SJSA1 (cell line): ENCODE measurements at places on chromosomes 12 and 14.

DNA sequence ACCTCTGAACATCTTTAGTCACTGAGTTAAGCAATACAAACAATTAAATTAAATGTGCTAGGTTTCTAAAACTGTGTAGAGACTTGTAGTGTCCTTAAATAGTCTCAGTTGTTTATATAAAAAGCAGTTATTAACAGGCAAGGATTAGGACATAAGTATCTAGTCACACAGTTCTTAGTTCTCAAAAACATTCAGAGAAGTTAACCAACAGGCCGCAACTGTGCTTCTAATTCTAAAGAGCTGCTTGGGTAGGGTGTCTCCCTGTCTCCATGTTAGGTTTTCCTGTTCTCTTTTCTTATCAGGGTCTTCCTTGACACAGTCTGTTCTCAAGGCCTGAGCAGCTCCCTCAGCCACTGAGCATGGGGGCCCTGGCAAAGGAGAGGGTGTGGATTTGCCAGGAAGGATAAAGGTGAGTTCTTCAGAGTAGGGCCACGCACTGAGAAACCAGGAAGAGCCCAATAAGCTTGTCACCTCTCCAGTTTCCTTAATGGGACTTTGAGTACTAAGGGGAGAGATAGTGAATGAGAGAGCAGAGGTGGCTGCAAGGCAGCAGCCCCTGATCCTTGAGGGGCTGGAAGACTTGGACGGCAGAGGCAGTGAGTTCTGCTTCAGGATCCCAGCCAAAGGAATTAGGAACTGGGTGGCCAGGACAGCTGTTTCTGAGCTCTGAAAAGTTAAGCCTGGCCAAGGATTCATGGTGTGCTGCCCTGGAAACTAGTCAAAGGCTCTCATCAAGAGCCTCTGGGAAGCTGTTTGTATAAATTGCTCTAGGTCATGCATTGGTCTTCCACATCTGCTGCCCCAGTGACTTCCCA lies 177.3 kb downstream of the MYRFL start:
- DNase-seq = no peak

- DNase-seq = no peak
Measured at GRCh38 chr12:109871668-109872314, 8.6 kb downstream of the GLTP start.

GRCh38 chr12:113577464-113578129 lies 105.9 kb upstream of the LHX5 start:
- DNase-seq = no peak

- DNase-seq = no peak
Measured at GRCh38 chr12:90122681-90123080, 414.0 kb upstream of the ATP2B1 start.

- DNase-seq = no peak
Measured at GRCh38 chr12:120376934-120377572, 8.1 kb upstream of the MSI1 start.

DNA sequence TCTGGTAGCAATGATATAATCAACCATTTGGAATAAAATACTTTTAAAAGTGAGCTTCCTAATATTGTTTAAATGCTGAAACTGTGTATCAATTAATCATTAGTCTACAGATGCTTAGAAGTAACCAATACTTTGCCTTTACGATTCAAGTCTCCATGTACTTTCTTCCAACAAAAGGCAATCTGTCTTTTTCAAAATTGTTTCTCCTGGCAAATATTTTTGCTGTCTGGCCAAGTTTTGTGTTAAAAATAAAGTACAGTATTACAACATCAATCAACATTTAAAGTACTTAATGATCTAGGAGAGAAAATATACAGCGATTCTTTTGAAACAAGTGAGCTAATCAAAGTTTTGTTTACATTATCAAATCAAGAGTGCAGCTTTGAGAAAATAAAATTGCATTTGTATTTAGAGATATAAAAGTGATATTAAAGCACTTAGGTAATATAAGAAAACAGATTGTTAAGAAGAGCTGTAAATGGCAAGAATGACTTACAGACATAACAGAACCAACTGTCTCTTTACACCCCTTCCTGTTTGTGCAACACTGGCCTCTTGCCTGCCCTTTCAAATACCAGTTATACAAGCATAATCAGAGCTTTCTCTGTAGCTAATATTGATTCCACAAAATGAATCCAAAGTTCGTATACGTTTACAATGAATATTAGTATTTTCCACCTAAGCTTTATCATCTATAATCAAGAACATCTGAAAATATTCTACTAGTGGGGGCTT lies 38.2 kb upstream of the FBLN5 start:
- DNase-seq = no peak

DNA sequence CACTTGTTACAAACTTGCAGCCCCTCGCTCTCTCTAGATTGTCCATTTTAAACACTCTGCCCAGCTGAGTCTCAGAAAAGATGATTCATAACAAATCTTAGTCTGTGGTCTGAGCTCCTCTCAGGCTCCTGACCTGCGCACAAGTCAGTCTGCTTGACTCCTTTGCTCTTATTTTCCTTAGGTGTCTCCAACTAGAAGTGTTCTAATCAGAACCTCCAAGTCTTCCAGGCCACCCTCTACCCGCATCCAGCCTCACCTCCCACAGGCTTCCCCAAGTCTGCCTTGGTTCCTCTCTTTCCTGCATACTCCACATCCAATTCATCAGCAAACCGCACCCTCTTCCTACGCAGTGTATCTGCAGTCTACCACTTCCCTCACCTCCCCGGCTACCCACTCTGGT lies 42.4 kb upstream of the BDKRB2 start:
- DNase-seq = no peak

GRCh38 chr12:93379981-93380361 lies 2.2 kb downstream of the NUDT4 start:
- DNase-seq = no peak

DNA sequence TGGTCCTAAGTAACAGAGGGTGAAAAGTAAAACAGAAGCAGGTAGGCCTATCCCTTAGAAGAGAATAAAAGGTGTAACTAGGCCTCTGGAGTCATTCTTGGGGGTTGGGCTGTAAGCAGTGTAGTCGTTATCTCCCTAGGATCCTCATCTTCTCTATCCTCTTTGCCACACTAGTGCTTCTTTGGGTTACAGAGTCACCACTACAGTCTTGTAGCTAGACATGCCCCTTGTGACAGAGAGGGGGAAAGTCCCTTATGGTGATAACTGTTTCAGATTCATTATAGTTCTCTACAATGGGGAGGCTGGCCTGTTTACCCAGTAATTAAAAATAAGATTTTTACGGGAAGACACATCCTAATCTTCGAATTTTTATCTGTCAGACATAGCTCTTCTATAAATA lies 16.4 kb upstream of the SRP54 start:
- DNase-seq = no peak

DNA sequence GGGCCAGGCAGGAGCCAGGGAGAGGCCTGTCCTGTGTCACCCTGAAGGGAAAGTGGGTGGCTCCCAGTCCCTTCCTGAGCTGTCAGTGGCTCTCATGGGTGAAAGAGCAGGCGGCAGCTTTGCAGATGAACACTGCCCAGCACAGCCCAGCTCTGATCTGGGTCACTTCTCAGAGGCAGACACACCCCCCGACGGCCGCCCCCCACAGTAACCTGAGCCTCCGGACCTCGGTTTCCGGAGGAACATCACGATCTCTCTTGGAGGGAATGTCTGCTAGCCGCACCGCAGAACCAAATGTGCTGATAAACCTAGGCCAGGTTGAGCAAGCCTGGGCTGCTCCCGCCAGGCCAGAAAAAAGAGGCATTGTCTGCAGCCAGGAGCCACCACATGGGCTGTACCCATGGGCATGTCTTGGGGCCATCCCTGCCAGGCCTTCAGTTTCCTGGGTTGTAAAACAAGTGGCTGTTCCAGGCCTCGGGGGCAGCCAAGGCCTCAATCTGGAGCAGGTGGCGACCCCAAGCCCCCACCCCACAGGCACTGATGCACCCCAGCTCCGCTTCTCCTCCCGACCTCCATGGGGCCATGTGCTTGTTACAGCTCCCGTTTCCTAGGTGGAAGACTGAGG lies 57.6 kb downstream of the NCOR2 start:
- DNase-seq = no peak

- no peak for DNase-seq
Measured at GRCh38 chr12:110330544-110330943, 49.5 kb downstream of the ATP2A2 start.

DNA sequence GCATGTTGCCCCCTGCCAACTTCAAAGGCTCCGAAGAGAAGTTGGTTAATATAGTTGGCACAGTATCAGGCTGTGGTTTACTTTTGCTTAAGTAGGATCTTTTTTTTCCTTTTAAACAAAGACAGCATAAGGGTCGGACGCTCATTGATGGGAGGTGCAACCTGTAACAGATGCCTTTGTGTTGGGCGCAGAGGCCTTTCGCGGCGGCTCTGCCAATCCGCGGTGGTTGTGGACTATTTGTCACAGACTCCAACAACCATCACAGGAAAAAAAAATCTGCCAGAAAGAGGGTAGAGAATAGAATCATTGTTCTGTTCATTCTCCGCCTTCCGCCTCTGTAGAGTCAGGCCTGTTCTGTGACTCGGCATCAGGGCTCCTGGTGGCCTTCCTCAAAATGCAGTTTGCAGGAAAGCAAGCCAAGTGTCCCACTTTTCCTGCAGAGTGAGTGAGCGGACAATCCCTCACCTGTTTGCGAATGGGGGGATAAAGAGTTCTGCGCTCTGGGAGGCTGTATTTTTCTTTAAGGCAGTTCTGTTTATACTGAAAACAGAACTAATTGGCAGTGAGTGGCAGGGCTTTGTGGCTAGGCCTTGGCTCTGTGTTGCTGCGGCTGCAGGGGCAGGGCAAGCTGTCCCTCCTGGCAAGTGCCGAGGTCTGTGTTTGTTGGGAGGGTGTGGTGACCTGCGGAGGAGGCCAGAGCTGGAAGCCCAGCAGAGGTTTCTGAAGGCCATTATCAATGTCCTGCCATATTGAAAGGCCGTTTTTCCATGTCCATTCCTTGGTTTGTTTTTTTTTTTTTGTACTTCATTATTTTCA lies 83.0 kb upstream of the PIWIL1 start:
- no peak for DNase-seq

GRCh38 chr14:87869619-87870583 lies 123.1 kb downstream of the GALC start:
- peak; percentile 2 for DNase-seq

DNA sequence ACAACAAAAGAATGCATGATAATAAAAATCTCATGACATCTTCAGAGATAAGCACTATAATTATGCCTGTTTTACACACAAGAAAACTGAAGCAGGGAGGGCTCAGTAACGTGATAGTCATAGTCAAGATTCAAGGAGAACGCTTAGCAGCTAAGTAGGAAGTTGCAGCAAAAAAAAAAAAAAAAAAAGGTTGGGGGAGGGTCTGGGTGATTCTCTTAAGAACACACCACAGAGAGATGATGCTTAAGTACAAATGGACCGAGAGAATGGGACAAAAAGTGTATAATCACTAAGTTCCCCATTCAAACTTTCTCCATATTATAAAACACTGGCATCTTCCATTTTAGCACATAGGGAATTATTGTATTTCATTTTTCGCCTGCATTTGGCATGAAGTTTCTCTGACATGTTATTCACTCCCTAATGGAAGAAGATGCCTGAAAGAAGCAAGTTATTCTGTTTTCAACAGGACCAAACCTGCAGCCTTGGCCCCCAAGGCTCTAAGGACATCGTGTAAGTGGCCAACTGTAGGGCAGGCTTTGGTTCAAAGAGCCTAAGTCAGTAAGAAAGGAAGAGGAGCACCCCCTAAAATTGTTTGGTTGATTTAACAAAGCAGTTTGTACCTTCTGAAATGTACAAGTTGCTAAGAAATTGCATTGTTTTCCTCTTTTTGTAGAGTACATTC lies 142.9 kb upstream of the TMPO start:
- no peak for DNase-seq

GRCh38 chr14:22163051-22163450 lies 426.0 kb downstream of the DAD1 start:
- DNase-seq = no peak

DNA sequence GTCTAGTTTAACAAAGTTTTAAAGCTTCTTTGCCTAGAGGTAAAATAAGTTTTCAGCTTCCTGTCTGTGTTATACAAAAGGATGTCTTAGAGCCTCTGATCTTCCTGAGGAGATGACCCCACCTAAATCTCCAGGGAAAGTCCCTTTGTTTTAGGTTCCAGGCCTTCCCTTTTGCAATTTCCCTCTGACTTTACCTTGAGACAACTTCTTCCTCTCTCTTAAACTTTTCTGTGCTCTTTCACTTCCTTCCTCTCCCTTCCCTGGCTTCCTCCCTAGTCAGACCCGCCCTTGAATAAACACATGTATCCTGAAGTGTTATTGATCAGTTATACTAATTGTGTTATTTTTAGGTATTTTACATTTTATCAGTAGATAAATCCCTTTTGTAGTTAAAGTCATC lies 134.8 kb downstream of the DYRK2 start:
- no peak for DNase-seq

DNA sequence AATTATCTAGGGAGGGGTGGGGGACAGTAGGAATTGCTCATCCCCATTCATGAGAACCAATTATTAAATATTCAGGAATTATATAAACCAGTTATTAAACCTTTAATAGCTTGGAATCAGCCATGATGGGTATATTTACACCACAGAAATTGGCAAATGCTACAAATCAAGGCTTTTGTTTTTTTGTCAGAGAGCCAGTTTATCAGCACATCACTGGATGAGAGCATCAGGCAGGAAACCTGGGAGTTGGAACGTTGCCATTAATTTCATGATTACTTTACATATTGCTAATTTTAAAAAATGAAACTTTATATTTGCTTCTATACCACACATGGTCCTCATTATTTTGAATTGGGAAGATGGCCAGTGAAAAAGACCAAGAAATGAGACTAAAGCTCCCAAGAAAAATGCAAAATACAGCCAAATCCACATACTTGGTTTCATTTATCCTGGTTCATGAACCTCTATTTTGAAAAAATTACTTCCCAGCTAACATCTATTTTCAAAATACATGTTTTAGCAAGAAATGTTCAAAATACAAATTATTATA lies 48.4 kb downstream of the ATL1 start:
- no peak for DNase-seq

DNA sequence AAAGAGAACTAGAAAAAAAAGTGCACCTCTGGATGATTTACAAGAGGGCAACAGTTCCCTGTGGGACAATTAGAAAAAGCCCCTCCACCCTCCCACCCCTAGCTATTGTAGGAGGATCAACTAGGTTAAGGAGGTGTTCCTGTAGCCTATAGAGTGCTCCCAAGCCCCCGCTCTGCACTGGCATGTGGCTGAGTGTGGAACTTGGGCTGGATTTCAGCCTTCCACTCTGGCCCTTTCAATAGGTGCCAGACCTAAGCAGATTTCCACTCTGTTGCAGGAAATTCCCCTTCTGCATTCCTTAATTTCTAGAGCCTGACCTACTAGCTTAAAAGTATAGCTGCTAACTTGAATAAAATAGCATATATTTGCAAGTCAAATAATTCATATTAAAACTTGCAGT lies 2.8 kb downstream of the NFATC4 start:
- DNase-seq = no peak

DNA sequence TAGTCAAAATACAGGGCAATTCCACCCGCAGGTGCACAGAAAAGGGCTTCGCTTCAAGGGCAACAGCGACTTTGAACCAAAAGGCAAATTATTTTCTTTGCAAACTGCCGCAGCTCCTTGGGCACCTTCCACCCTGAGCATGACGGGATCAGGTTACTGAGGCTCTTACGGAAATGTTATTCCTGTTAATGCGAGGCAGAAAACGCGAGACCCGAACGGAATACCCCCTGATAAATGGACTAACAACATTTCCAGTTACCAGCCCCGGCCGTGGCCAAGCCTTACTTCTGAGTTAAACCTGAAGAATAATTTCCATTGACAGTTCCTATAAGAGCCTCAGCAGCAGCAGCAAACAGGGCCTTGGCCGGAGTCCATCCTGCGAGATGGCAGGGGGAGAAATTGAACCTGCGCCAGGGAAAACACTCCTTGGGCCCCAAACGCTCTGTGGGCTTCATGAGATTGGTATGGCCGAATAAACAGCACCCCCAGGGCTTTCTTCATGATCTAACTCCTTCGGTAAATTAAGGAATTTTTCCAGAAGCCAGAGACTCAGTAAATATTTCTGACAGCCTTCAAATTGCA lies 70.0 kb upstream of the DICER1 start:
- peak; percentile 49 for DNase-seq
